Retina (tissue), 1 donor: ENCODE measurements at places on chromosomes 3 and 15.

DNA sequence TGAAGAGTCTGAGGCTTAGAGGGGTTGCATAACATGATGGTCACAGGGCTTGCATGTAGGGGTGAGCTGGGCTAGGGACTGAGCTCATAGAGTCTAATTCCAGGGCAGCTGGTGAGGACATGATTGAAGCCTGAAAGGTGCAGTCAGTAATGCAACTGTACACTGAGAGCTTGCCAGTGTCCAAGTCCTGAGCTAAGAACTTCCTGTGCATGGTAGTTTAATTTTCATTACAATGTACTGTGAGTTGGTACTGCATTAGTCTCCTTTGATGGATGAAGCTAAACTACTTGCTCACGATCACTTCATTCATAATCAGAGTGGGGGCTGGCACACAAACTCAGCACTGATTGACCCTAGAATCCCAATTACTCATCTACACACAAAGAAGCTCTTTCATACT is 156.4 kb upstream of the CRBN start:
- no peak for DNase-seq

GRCh38 chr15:90058308-90058707 is 44.0 kb downstream of the IDH2 start:
- DNase-seq: no peak

GRCh38 chr3:178690571-178690970 is 154.3 kb downstream of the KCNMB2 start:
- no peak for DNase-seq

GRCh38 chr3:154062513-154062912 is 58.7 kb upstream of the ARHGEF26 start:
- no peak for DNase-seq
